ENCODE measurements at places on chromosomes 3 and 15. TPM values are rescaled to one million over a fixed set of nuclear protein-coding genes. Genes with fewer than 3 reads are reported as not detected.

DNA sequence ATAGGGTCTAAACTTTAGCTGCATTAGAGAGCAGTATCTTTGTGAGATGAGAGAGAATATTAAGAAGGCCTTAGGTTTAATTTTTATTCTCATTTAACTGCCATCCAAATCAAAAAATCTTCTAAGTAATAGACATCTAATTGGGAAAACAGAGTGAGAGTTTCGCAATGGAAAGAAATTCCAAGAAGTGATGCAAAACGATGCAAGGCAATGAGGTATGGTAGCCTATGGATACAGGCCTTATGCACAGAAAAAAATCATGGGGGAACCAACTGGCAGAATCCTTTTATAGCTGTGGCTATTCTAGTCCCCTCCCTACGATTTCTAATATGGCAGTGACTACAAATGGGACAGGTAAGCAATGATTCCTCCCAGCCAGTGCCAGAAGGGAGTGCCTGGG lies 225.9 kb downstream of the GREM1 start:
- H3K27ac ChIP-seq: no peak overlapping the region
- H3K4me3 ChIP-seq: no peak overlapping the region
- H3K27me3 ChIP-seq: no peaks in the 10 kb centered on the region
- no peak for DNase-seq
- H3K4me1 ChIP-seq: no peaks in the 10 kb centered on the region
- peaks cover 4% of the 10 kb centered on the region for H3K36me3 ChIP-seq

- peaks cover 40% of the 10 kb centered on the region for H3K4me1 ChIP-seq
- peak overlapping the region; percentile 99 for H3K4me3 ChIP-seq
- H3K36me3 ChIP-seq: no peaks in the 10 kb centered on the region
- no peak for DNase-seq
Measured at GRCh38 chr15:72116731-72117485, 1.0 kb downstream of the MYO9A start.

DNA sequence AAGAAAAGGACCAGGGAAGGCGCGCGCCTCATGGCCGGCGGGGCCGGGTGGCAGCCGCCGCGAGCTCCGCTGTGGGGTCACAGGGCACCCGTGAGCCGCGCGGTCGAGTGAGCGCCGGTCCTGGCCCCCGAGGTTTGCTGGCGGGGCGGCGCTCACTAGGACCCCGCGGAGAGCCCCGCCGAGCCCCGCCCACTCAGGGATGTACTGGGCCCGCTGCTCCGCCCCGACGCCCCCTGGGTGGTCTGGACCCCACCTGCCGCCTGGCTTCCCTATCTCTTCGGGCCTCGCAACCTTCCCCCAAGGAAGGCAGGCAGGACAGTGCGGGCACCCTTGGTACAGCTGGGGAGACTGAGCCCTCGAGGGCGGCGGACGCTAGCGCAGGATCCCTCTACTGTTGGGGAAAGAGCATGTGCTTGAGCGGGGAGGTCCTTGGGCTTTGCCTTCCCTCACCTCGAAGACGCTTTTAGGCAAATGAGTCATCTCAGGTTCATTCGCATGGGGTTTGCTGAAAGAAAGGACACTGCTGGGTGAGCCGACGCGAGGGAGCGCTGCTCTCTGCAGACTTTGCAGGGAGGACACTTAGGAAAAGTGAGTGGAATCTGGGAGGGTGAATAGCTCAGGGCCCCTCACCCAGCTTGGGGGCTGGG lies at the start of gene CHRNB4:
CHRNB4 (minus strand) TSS at position 109 of the 647 bp plus-strand sequence; CDS start at position 32, 77 bp downstream.
- peaks cover 7% of the 10 kb centered on the region for H3K4me1 ChIP-seq
- H3K27me3 ChIP-seq: peaks cover 12% of the 10 kb centered on the region
- peak within 1 kb of the TSS; percentile 89 for H3K4me3 ChIP-seq
- no peaks in the 10 kb centered on the region for H3K36me3 ChIP-seq
- no peak for DNase-seq

DNA sequence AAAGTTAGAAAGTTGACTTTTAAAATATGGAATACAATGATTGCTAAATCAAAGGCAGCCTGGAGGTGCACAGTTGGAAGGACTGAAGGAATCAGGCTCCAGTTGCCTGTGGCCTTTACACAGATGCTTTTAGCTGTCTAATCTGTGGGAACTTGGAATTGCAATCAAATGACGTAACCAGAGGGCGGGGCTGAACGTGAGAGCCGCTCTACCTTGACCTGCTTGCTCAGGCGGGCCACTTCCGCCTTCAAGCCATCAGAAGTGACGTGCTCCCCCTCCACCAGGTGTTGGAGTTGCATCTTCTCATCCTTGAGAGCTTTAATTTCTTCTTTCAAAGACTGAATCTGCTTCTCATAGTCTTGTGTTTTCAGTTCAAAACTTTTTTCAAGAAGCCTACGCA lies 37.7 kb upstream of the GNB5 start:
- H3K27ac ChIP-seq: peak overlapping the region; percentile 83
- H3K4me3 ChIP-seq: no peak overlapping the region
- H3K36me3 ChIP-seq: no peaks in the 10 kb centered on the region
- no peaks in the 10 kb centered on the region for H3K4me1 ChIP-seq
- no peak for DNase-seq
- H3K27me3 ChIP-seq: no peaks in the 10 kb centered on the region

- DNase-seq: no peak
- H3K27me3 ChIP-seq: peaks cover 6% of the 10 kb centered on the region
- H3K4me1 ChIP-seq: peaks cover 4% of the 10 kb centered on the region
- H3K27ac ChIP-seq: no peak overlapping the region
- no peak overlapping the region for H3K4me3 ChIP-seq
Measured at GRCh38 chr3:179286331-179286730, 35.4 kb upstream of the KCNMB3 start.

GRCh38 chr3:23377928-23378672 lies 175.0 kb downstream of the UBE2E2 start:
- peaks cover 2% of the 10 kb centered on the region for H3K4me1 ChIP-seq
- H3K27ac ChIP-seq: no peak overlapping the region

- no peak overlapping the region for H3K27ac ChIP-seq
- H3K27me3 ChIP-seq: no peaks in the 10 kb centered on the region
- DNase-seq: no peak
- no peaks in the 10 kb centered on the region for H3K36me3 ChIP-seq
- H3K4me1 ChIP-seq: peaks cover 3% of the 10 kb centered on the region
Measured at GRCh38 chr15:59329091-59329490, 43.6 kb downstream of the MYO1E start.

- H3K27me3 ChIP-seq: no peaks in the 10 kb centered on the region
- no peak for DNase-seq
- H3K36me3 ChIP-seq: no peaks in the 10 kb centered on the region
Measured at GRCh38 chr3:178440043-178440442, 96.2 kb upstream of the KCNMB2 start.

DNA sequence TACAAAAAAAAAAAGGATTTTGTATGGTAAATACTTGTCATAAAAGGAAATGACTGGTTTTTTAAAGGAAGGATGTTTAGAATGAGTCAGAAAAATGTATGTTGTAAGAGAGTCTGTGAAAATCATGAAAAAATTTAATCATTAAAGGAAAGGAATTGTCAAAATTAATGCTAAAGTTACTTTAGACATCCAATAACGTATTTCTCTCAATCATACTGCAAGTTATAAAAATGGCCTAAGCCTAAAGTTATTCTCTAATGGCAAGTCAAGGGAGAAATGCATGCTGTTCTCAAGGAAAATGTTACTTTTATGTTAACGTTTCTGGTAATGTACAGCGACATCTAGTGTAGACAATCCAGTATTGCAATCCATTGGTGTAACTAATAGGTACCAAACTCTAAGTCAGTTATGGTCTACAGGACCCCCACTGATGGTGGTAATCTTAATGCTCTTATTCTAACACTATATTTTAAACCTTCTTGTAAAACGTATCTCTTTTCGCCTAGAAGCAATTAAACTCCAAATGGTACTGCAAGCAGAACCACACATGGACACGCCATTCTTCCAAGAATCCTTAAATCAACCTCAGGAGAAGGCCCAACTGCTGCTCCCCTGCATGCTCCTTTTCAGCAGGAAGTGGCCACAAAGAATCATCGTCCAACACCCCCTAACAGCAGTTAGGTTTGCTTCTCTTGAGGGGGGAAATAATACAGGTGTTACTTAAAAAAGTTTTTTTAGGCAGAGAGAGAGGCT lies 35.2 kb downstream of the NCEH1 start:
- no peak overlapping the region for H3K4me3 ChIP-seq
- peaks cover 9% of the 10 kb centered on the region for H3K4me1 ChIP-seq
- no peaks in the 10 kb centered on the region for H3K27me3 ChIP-seq

GRCh38 chr3:158742871-158743663 lies 10.8 kb upstream of the RARRES1 start:
- DNase-seq: no peak
- peaks cover 30% of the 10 kb centered on the region for H3K36me3 ChIP-seq
- no peak overlapping the region for H3K27ac ChIP-seq
- H3K4me3 ChIP-seq: no peak overlapping the region
- peaks cover 10% of the 10 kb centered on the region for H3K4me1 ChIP-seq

DNA sequence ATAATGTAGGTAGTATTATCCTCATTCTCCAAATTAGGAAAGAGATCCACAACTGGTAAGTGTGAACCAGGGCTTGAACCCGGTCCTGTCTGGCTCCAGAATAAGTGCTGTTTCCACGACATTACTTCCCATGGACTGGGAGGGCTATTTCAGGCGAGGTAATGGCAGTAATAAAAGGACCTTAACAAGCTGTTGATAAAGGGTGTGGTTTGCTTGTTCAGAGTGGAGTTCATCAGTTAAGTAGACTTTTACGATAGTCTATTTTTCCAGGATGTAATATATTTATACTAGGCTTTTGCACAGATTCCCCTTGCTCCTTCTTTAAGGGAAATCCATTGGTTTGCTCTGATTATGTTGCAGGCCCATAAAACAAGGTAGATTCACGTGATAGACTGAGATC lies 88.4 kb upstream of the TNFAIP8L3 start:
- no peak overlapping the region for H3K27ac ChIP-seq
- DNase-seq: no peak
- H3K4me1 ChIP-seq: no peaks in the 10 kb centered on the region
- no peaks in the 10 kb centered on the region for H3K36me3 ChIP-seq
- H3K27me3 ChIP-seq: peaks cover 12% of the 10 kb centered on the region
- H3K4me3 ChIP-seq: no peak overlapping the region

DNA sequence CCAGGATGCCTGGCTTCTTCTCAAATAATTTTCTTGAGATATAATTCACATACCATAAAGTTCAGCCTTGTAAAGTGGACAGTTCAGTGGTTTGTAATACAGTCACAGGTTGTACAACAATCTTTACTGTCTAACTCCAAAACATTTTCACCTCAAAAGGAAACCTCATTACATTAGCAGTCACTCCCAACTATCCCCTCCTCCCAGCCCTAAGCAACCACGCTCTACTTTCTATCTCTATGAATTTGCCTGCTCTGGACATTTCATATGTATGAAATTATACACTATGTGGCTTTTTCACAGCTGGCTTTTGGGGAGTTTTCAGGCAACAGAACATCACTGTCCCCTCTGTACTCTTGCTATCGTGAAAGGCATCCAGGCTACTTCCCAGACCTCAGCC lies 17.5 kb downstream of the TGM5 start:
- no peak for DNase-seq
- no peak overlapping the region for H3K4me3 ChIP-seq
- H3K27ac ChIP-seq: no peak overlapping the region
- no peaks in the 10 kb centered on the region for H3K4me1 ChIP-seq

GRCh38 chr15:56045068-56045748 lies 51.8 kb upstream of the NEDD4 start:
- H3K27me3 ChIP-seq: no peaks in the 10 kb centered on the region
- H3K4me3 ChIP-seq: no peak overlapping the region
- H3K4me1 ChIP-seq: peaks cover 19% of the 10 kb centered on the region
- H3K27ac ChIP-seq: peak overlapping the region; percentile 40
- DNase-seq: no peak

DNA sequence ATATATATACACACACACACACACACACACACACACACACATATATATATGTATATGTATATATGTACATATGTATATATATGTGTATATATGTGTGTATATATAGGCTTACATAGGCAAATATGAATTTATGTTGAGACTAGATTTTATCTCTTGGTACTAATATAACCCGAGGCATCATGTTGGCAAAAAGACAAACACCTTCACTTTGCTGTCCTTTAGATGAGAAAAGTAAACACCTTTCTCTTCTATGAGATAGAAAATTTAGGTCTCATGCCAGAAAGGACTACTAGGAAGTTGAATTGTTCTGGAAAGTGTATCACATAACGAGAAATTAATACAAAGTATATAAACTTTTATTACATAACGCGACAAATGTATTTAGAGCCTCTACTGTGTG lies 19.6 kb upstream of the LEO1 start:
- H3K27me3 ChIP-seq: no peaks in the 10 kb centered on the region
- H3K4me3 ChIP-seq: no peak overlapping the region
- no peak overlapping the region for H3K27ac ChIP-seq
- H3K4me1 ChIP-seq: no peaks in the 10 kb centered on the region
- no peak for DNase-seq

- H3K27ac ChIP-seq: no peak overlapping the region
- H3K27me3 ChIP-seq: no peaks in the 10 kb centered on the region
- DNase-seq: no peak
- peaks cover 3% of the 10 kb centered on the region for H3K36me3 ChIP-seq
- H3K4me1 ChIP-seq: no peaks in the 10 kb centered on the region
Measured at GRCh38 chr3:110512961-110513360, 558.7 kb upstream of the NECTIN3 start.

- H3K4me3 ChIP-seq: no peak overlapping the region
- peaks cover 3% of the 10 kb centered on the region for H3K27me3 ChIP-seq
- H3K36me3 ChIP-seq: no peaks in the 10 kb centered on the region
Measured at GRCh38 chr3:13264468-13264795, 155.7 kb downstream of the NUP210 start.

GRCh38 chr3:170078620-170079281 lies 41.0 kb downstream of the GPR160 start:
- peaks cover 19% of the 10 kb centered on the region for H3K36me3 ChIP-seq
- H3K4me3 ChIP-seq: no peak overlapping the region
- peak overlapping the region; percentile 9 for H3K27ac ChIP-seq
- H3K27me3 ChIP-seq: no peaks in the 10 kb centered on the region

- H3K4me1 ChIP-seq: peaks cover 43% of the 10 kb centered on the region
- no peaks in the 10 kb centered on the region for H3K36me3 ChIP-seq
- no peak for DNase-seq
- H3K27ac ChIP-seq: no peak overlapping the region
- H3K4me3 ChIP-seq: no peak overlapping the region
- H3K27me3 ChIP-seq: peaks cover 16% of the 10 kb centered on the region
Measured at GRCh38 chr15:94411285-94411684, 179.9 kb downstream of the MCTP2 start.

DNA sequence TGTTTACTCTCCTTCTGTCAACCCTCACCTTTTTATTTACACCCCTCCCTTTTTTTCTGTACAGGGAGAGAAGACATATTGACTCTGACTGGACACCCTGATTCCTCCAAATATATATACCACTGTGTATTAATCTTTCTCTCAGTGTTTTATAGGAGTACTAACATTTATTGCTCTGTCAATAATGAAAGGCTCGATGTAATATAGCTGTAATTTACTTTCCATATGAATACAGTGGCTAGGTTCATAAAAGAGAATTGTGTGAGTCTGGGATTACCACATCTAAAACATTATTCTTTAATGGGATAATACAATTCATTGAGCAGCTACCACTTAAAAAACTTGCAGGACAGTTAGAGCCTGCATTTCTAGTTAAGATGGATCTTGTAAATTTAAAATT lies 194.3 kb downstream of the SV2B start:
- no peak overlapping the region for H3K27ac ChIP-seq
- no peak for DNase-seq
- H3K27me3 ChIP-seq: peaks cover 50% of the 10 kb centered on the region
- no peaks in the 10 kb centered on the region for H3K36me3 ChIP-seq
- H3K4me1 ChIP-seq: no peaks in the 10 kb centered on the region

The EFL1 gene
- 17.0 TPM for total RNA-seq

The ADAMTSL3 gene
- 2.4 TPM for total RNA-seq

The PSMD2 gene
- 255 TPM for total RNA-seq

The CIB2 gene
- 20.1 TPM for total RNA-seq

The GOLGA6D gene
- total RNA-seq: 0.19 TPM

The MORC1 gene
- total RNA-seq: not detected

The CTSH gene
- 55.4 TPM for total RNA-seq

The CTXN2 gene
- not detected for total RNA-seq

The ALPK3 gene
- 9.6 TPM for total RNA-seq
